NCI-H146 (cell line): ENCODE measurements at places on chromosomes 13 and 19.
A peak's percentile ranks its signal among the peaks of the same experiment; 100 is the strongest.

- no peak for DNase-seq
Observed at GRCh38 chr19:7229735-7230134, 64.5 kb downstream of the INSR start.

- DNase-seq: no peak
Observed at GRCh38 chr19:34838248-34838647, 65.2 kb upstream of the ZNF599 start.

DNA sequence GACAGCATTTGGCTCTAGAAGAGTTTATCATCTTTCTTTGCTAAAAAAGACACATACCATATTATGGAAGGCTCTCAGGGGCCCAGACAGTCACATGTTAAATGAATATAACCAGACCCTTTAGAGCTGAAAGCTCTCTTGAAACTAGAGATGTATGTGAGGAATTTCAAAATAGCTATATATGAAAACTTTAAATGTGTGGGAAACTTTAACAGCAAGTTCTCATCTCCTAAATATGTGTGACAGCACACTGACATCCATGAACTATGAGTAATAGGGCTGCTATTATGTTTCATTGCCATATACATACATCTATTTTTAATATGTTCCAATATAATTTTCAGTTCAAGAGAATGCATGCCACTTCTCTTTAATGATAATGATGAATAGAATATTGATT, 509.5 kb downstream of the GPC6 start:
- DNase-seq: no peak

DNA sequence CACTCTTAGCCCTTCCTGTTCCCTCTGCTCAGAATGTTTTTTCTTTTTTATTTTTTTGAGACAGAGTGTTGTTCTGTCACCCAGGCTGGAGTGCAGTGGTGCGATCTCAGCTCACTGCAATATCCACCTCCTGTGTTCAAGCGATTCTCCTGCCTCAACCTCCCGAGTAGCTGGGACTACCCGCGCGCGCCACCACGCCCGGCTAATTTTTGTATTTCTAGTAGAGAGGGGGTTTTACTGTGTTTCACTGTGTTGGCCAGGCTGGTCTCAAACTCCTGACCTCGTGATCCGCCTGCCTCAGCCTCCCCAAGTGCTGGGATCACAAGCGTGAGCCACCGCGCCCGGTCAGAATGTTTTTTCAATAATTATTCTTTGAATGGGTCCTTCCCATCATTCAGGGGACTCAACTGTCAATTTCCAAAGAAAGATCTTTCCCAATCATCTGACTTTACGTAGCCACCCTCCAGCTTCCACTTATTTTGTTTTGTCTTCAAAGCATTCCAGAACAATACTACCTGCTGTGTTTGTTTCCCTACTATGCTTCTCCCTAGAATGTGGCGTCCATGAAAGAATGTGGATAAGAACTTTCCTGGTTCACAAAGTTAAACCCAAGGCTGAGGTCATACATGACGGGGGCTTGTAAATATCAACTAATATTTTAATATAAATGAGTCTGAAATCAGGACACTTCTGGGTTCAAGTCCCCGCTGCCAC, 1.2 kb downstream of the NDUFA7 start:
- no peak for DNase-seq

- peak; percentile 58 for DNase-seq
Observed at GRCh38 chr13:32538143-32538620, 413 bp downstream of the N4BP2L2 start.

GRCh38 chr13:71611292-71611691, 255.7 kb downstream of the DACH1 start:
- no peak for DNase-seq

DNA sequence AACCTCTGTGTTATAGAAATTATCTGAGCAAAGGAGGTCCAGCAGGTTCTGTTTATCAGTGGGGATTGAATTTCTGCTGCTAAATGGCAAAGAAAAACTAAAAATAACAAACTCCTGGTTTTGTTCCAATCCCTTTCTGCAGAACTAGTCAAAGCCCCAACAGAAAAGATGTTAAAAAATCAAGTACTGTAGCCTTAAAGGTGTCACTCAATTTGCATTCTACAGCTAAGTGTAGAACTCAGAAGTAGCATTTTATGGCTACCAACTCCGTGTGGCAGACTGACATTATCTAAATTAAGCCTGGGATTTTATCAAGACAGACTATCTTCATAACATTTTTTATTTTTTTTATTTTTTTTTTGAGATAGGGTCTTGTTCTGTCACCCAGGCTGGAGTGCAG, 91.5 kb upstream of the SLC15A1 start:
- DNase-seq: no peak

- peak; percentile 76 for DNase-seq
Observed at GRCh38 chr13:97307882-97308624, 85.9 kb downstream of the MBNL2 start.

GRCh38 chr13:41177616-41178015, 16.8 kb downstream of the KBTBD7 start:
- DNase-seq: no peak

DNA sequence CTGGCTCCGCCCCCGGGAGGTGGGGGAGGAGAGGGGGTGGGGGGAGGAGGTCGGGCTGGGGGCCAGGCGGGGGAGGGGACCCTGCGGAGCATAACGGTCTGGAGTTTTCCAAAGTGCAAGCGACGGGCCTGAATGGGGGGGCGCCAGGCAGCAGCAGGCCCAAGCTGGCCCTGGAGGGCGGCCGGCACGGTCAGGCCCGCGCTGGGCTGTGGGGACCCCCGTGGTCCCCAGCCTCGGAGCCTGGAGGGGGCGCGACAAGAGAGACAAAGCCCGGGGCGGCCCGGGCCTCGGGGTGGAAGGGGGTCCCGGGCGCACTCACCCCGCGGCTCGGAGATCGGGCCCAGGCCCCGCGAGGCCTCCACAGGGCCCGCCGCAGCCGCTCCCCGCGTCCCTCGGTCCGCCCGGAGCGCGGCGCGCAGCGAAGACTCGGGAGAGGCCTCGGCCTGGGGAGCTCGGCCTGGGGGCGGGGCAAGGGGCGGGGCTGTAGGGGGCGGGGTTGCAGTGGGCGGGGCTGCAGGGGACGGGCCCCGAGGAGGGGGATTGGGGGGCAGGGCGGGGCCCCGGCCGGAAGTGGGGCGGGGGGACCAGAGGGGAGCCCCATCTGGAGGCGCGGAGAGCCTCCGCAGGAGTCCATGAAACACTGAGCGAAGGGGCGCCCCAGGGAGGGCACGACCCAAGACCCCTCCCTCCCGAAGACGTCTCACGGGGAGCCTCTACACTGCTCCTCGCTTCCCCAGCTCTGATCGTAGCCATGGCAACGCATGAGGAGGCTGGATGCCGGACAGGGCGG, 47.6 kb downstream of the PTPRS start:
- DNase-seq: peak; percentile 27

DNA sequence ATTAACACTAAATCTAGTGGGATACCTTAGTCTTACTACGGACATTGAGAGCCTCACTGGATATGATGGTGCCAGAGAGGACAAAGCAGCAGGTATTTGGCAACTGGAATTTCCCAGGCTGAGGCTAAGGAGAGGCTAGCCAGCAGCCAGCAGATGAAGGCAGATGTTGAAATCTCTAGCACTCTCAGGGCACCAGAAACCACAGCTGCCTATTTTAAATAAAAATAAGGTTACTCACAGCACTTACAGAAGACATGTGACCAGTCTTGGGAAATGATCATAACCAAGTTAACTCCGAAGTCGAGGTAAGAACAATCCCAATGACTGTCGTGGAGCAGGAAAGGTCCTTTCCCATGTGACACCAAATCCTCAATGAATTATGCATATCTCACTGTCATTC, 1726.0 kb downstream of the EFNB2 start:
- DNase-seq: no peak

DNA sequence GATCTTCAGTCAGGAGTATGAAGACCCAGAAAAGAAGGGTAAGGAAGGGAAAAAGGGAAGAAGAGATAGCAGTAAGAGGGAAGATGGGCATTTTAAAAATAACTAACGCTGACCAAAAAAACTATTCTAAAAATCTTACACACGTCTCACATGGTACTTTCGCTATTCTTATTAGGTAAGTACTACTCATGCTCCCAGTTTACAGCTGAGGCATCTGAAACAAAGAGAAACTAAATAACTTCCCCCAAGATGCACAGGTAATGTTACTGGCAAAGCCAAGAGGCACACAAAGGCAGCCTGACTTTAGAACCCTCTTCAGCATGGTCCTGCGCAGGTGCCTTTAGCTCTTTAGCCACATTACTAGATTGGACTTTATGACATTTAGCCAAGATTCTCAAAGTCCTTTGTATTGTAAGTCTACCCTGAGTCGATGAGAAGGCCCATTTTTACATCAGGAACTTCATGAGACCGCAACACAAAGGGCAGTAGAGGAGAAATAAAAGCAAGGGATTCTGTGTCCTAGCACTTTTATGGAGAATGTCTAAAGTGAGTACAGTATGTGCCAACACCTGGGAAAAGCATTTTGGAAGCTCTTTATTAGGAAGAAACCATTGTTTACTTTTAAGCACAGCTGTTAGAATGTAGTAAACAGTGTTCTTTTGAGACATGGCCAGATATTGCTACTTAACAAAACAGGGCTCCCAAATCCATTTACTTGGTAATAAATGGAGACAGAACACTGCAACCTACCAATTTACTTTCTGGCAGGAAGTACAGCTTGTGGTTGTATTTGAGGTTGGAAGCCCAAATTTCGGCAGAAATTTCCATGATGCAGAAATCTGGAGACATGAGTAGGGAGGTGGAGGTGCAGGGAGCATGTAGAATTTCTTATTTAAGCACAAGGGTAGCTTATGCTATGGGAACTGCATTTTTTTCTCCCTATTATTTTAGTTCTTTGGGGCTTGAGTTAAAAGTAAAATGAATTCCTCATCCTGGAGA, 250.7 kb downstream of the KCTD12 start:
- no peak for DNase-seq

DNA sequence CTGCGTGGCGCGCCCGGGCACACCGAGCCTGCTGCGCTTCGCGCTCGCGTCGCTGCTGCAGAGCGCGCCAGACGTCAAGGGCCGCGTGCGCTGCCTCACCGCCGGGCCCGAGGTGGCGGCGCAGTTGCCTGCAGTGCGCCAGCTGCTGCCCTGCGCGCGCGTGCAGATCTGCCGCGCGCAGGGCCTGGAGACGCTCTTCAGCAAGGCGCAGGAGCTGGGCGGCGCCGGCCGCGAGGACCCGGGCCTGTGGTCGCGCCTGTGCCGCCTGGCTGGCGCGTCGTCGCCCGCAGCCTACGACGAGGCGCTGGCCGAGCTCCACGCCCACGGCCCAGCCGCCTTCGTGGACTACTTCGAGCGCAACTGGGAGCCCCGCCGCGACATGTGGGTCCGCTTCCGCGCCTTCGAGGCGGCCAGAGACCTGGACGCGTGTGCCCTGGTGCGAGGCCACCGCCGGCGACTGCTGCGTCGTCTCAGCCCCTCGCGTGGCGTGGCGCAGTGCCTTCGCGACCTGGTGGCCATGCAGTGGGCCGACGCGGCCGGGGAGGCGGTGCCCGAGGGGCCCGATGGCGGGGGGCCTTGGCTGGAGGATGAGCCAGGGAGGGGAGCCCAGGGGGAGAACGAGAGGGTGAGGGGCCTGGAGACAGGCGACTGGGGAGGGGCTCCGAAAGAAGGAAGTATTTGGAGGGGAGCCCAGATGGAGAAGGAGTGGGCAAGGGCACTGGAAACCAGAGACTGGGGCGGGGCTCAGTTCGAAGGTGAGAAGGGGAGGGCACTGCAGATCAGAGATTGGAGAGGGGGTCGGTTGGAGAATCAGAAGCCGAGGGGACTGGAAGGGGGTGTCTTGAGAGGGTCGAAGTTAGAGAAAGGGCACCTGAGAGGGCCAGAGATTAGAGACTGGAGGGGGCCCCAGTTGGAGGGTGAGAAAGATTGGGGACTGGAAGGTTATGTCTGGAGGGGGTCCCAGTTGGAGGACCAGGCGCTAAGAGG, 24.7 kb downstream of the ZSWIM9 start:
- no peak for DNase-seq

DNA sequence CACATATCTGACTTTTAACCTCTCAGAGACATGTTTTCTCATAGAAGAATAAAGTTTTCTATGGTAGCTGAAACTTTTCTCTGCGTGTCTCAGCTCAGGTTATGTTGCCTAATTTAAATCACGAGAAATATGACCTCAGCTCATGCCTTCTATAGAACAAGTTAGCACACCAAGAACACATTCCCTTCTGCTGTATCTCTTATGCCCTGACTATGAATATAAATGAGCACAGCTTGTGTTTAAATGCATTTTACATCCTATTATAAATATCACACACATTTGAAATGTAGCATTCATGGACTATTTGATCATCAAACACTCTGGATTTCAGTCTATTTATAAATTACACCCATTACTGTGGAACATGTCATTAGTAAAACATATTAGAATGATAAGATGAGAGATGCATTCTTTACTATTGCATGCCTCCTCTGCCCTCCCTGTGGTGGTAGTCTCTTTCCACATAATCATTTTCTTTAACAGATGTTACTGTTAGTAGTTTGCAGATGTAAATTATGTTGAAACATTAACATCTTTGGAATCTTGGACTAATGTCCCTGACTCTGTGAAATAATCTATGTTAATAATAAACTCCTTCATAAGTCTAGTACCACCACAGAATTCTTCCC, 2044.9 kb upstream of the PCDH20 start:
- no peak for DNase-seq

- DNase-seq: no peak
Observed at GRCh38 chr19:33520844-33521479, 629 bp downstream of the PEPD start.

DNA sequence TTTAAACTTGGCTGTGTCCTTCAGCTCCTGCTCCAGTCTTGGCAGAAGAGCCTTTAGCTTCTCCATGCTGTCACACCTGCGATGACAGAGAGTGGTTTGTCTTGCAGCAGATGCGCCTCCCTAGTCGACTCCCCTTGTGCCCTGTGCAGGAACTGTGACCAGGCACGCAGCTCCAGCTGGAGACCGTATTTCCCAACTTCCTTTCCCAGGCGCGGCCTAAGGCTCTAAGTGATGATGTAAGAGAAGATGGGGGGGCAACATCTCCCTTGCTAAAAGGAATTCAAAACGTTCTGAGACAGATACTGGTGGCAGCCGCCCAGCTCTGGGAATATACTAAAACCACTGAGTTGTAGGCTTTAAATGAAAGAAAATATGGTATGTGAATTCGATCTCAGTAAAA, 16.3 kb downstream of the DCUN1D2 start:
- no peak for DNase-seq
